Calu3 (cell line): ENCODE measurements at places on chromosomes 1 and 21. TPM values are rescaled to one million over a fixed set of nuclear protein-coding genes. Genes with fewer than 3 reads are reported as not detected.

The GJA5 gene
- total RNA-seq: not detected in 2 replicates

The KIF17 gene
- total RNA-seq: not detected in 2 replicates

The NHLH1 gene
- total RNA-seq: 1.4 and 1.6 TPM in 2 replicates

The FNDC10 gene
- 3.5 and 4.7 TPM in 2 replicates for total RNA-seq

The C1QTNF12 gene
- 2.0 and 4.2 TPM in 2 replicates for total RNA-seq

The OR2M4 gene
- not detected in 2 replicates for total RNA-seq

The BEND5 gene
- 0.87 TPM in 1 of 2 replicates, not detected in the other for total RNA-seq

The LCE3D gene
- not detected in 2 replicates for total RNA-seq

The RNU1-2 gene
- 1,678 and 1,905 TPM in 2 replicates for total RNA-seq

The NEXN gene
- total RNA-seq: 1.9 and 2.0 TPM in 2 replicates

The SPATC1L gene
- total RNA-seq: 4.4 and 5.5 TPM in 2 replicates

DNA sequence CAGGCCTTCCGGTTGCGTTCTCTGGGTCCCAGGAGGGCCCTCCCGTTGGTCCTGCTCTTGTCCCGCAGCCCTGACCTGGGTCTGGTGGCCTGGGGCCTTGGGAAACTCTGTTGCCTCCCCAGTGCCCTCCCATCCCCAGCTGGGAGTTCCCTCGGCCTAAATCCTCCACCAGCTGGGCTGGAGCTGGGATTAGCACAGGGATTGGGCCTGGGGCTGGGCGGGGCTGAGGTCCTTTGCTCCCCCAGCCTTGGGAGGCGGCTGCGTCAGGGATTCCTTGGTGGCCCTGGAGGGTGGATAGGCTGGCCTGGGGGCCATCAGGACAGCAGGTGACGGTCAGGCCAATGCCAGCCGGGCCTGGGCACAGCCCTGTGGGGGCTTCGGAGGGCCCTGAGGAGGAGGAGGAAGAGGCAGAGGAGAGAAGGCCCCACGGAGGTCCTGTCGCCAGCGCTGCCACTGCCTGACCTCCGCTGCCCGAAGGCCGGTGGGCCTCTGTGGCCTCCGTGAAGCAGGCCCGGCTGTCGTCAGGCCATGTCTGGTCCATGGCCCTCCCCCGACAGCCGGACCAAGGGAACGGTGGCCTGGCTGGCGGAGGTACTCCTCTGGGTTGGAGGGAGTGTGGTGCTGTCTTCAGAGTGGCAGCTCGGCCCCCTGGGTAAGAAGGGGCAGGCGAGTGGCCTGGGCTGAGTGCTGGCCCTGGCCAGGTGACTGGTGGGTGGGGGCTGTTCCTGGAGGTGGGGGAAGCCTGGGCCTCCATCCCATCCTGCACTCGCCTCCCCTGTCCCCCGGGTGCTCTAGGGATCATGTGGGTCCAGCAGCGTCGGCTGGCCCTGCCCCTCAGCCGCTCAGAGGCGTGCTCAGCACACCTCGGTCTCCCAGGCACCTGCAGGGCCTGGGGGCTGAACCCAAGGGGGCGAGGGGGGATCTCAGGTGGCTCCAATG lies at the start of gene PLCH2:
Gene PLCH2 (plus strand): TSS at position 229 of the 939 bp plus-strand sequence. CDS start 300 bp downstream, at position 529.
- DNase-seq: no peak

- no peak for DNase-seq
These were observed 19.1 kb downstream of the SIM2 start for GRCh38 chr21:36717976-36718375.

DNA sequence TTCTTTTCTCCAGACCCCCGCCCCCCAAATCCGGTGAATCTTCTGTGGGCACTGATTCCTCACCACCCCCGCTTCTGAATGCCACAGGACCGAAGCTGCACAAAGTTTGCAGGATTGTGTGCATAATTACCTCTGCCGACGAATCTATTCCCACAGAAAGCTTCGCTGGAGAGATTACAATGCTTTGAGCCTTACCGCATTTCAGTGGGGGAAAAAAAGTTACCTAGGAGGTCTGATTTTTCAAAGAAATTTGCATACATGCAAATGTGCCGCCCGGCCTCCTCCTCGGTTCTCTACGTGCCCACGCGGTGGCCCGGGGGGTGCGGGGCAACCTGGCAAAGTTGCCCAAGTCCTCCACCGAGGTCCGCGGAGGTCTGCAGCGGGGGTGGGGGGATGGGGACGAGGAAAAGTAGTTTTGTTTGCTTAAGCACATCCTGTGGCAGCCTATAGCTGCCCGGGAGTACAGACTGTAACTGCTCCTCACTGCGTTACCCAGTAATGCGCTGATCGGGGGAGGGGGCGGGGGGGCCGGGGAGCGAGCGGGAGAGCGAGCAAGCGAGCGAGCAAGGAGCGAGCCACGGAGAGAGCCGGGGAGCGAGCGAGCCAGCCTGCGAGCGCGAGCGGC lies 563 bp upstream of the NFIA start:
- DNase-seq: peak; percentile 41

- DNase-seq: no peak
These were observed 15.8 kb downstream of the DEPDC1 start for GRCh38 chr1:68481041-68481440.

DNA sequence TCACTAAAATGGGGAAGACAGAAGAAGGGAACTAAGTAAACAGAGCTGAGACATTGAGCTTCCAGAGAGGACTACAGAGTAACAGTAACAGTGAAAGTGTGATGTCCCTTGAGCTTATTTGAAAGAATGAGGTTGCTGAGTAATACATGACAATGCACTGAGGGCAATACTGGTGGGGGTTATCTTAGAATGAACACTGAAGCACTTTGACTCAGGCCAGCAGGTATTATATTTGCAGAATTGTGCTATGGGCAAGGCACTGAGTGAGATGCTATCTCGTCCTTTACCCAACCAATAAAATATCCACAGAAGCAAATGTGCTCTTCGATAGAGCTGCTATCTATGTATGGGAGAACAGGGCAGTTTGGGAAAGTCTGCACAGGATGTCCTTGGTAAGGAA lies 133.2 kb downstream of the DISP1 start:
- no peak for DNase-seq

DNA sequence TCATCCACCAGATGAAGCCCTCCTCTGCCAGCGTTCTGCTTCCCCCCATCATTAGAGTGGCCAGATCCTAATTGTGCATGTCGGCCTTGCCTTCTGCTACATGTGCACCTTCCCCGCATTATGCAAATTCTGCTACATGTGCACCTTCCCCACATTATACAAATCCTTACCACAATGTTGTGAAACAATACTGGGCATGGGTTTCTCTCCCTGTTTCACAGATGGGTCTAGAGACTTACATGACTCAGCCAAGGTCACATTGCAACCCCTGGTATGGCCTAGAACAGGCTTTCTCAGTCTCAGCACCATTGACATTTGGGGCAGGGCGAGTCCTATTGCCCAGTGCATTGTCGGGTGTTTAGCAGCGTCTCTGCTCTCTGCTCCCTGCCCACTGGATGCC lies 1.0 kb upstream of the CELA2A start:
- no peak for DNase-seq

- DNase-seq: no peak
These were observed 15.3 kb downstream of the DNAJC11 start for GRCh38 chr1:6686294-6686693.

DNA sequence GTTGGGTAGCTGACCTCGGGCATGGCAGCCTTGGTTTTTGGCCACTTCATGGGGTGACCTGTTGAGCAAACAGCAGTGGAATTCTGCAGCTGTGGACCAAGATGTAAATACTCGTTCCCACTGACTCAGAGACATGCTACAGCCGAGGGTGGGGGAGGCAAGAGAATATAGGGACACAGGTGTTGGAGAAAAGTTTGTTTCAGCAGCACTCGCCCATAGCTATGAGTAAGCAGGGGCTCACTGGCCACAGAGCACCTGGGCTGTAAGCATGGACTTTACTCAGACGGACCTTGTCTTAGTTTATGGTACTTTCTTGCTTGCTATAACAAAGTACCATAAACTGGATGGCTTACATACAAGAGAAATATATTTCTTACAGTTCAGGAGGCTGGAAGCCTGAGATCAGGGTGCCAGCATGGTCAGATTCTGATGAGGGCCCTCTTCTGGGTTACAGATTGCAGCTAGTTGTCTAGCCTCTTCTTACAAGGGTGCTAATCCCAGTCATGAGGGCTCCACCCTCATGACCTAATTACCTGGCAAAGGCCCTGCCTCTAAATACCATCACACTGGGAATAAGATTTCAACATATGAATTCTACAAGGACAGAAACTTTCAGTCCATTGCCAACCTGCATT lies 437.2 kb upstream of the DAB1 start:
- DNase-seq: no peak

- DNase-seq: no peak
These were observed 78.6 kb downstream of the IVNS1ABP start for GRCh38 chr1:185238447-185238846.

- no peak for DNase-seq
These were observed 50.8 kb upstream of the SLC22A15 start for GRCh38 chr1:115925467-115925866.

DNA sequence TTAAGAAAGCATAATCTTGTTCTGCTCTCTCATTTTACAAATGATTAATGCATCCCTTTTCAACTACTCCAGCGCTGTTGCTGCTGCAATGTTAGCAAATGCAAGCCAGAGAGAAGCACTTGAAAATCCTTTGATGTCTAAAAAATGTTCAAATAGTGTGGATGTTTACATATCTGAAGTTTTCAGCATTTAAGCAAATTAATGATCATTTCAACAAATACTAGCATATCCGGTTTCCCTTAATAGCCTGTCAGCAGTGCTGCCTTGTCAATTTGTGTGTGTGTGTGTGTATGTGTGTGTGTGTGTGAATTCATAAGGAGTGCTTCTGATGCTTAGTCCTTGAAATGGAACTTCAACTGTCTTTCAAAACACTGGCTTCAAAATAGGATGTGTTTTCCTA lies 48.1 kb upstream of the WNT2B start:
- no peak for DNase-seq

DNA sequence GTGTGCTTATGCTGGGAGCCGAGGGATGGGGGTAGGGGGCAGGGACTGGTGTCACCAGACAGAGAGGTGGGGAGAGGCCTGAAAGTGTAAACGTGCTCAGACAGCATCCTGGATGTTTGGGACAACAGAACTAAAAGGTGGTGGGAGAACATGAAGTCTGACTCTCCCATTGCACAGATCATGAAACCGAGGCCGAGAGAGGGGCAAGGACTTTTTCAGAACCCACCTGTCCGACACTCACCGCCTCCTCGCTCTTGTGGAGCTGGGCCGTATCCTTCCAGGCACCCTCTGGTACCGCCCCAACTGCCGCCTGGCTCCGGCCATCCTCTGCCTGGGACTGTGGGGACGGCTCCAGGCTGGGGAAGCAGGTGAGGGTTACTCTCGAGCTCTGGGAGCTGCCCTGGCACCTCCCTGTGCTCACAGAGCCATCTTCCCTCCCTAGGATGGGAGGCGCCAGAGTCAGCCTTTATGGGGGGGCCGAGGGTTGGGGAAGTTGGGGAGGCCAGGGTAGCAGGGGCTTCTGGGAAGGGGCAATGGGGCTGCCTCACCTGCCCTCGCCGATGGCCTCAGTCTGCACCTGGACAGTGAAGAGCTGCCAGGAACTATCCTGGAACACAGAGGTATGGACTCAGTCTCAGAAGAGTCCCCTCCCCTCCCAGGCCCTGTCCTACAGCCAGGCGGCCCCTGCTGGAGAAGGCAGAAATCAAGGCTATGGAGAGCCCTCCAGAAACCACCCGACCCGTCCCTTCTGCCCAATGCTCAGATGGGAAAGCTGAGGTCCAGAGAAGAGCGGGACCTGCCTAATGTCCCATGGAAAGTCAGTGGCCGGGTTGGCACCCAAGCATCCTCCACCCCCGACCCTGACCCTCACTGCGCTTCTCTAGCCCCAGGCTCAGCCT lies 7.0 kb downstream of the ATP13A2 start:
- no peak for DNase-seq

DNA sequence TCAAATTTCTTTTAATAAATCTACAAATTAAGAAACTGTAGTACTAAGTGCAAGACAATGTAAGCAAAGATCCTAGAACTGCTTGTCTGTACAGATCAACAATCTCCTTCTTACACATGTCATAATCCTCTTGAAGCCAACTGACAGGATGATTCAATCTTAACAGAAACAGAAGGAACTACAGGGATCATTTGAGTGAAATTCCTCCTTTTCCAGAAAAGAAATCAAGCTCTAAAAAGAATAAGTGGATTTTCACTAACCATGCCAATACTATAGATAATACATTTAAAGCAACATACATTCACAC lies 53.2 kb downstream of the RAB3GAP2 start:
- DNase-seq: no peak

DNA sequence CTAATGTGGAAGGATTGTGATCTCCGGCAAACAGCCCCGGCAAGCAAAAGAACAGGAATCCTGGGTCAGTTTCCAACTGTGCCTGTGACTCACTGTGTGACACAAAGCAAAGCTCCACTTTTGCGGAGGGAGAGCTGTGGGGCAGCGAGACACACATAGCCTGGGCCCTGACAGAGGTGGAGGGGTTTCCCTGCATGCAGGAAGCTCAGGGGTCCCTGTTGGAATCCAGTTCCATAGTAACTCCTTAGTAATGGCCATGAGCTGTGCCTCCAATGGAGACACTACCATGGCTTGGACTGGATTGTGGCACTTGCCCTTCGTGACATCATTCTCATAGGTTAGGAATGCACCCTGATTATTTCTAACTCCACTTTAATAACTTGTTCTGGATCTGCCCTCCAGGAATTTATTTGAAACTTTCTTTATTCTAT lies 47.0 kb upstream of the ATF3 start:
- peak; percentile 40 for DNase-seq

DNA sequence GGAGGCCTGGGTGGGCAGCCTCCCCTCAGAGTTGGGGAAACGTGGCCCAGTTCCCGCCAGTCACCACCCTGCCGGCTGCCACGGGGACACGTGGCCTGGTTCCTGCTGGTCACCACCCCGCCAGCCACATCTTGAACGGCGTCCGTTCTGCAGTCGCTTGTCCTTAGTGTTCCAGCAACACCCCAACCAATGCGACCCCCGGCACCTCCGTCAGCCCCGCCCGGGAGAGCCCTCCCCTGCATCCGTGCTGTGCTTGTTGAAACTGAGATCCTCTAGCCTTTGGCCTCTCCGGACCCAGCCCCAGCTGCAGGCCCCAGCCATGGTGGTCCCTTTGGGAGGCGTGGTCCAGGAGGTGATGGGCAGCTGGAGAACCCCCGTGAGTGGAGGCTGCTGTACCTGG lies 18.7 kb downstream of the PRKCZ start:
- no peak for DNase-seq

- DNase-seq: no peak
These were observed 76.9 kb upstream of the RNPC3 start for GRCh38 chr1:103448560-103448959.

DNA sequence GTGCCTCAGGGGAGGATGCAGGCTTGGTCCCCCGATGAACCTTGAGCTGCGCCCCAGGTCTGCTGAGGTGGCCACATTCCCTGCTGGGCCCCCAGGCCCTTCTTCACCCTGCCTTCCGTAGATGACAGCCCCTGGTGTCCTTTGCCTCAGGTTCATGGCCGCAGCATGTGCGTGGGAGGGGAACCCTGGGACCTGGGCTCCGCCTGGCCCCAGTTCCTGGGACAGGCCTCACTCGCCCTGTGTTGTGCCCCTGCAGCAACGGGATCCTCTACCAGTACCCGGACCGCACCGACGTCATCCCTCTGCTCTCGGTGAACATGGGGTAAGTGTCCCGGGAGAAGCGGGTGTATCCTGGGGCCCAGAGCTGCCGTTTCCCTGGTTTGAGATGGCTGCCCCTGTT lies 5.1 kb upstream of the SLC25A34 start:
- no peak for DNase-seq
